ENCODE measurements at places on chromosomes 1 and 21.

DNA sequence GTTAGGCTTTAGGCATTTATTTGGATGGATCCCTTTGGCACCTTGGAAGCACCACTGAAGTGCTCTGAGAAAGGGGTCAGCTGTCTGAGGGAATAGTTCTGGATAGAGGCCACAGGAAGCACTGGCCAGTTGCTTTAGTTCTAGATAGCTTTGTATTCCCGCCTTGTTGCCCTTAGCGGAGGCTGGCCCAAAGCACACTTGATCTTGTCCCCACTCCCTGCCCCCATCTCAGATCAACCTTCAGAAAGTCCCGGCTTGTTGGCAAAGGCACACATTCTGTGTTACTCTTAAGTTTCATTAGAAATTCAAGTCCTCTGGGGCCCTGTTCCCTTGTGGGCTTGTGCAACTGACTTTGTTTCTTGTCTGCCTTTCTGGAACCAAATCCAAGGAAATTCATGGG lies 15.2 kb upstream of the NBL1 start:
- no peak for DNase-seq

DNA sequence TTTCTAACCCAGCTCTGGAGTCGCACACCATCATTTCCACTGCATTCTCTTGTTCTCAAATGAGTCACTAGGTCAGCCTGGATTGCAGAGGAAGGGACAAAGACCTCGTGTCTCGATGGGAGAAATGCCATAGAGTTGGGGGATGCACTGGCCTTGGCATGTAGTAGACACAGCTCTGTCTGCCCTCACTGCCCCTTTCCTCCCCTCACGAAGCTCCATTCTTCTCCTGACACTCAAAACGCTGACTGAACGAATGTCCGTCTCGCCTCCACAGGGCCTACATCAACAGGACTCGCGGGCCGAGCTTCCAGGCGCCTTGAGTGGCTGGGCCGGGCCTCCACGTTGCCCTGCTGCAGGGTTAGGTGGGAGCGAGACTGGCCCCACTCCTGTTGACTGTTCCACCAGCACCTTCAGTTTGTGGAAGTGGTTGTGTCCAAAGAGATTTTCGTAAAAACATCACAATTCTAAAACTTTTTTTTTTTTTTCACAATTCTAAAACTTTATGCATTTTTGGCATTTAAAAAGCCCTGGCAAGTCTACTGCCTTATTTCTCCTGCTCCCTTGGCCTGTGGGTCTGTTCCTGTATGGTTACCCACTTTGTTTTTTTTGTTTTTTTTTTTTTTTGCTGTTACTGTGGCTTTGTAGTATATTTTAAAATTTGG lies 18.8 kb downstream of the PKNOX1 start:
- no peak for DNase-seq

DNA sequence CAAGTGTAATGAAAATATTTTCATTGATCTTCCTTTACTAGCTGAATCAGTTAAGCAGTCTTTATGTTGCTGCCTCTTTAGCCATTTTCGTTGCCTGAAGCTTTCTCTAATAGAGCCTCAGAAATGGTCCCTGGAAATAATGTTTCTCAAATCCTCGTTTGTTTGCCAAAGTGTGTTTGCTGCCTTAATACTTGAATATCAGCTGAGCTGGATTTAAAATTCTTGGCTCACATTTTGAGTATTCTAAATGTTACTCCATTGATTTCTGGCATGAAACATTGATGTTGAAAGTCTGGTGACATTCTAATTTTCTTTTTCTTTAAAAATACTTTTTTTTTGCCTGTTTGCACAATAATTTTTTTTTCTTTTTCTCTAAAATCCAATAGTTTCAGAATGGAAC lies 84.6 kb upstream of the SERBP1 start:
- DNase-seq = no peak

- DNase-seq = no peak
Measured at GRCh38 chr1:157893686-157894085, 52.1 kb upstream of the CD5L start.

DNA sequence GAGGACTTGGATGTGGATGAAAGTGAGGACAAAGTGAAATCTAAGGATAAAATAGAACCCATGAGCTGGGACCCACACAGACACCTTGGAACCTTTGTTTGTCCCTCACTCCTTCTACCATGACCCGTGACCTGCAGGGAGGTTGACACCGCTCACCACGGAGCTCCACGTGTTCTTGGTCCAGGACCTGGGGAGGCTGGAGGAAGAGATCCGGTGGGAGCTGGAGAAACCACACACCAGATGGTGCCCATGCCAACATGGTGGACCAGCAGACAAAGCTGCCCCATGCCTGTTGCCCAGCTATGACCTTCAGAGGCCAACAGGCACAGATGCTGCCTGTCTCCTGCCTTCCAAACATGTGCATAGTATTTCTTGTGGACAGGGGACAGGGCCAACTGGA lies 721.9 kb downstream of the PTPRU start:
- DNase-seq = peak; percentile 6

GRCh38 chr1:111834956-111835355 lies 79.3 kb downstream of the DDX20 start:
- no peak for DNase-seq

DNA sequence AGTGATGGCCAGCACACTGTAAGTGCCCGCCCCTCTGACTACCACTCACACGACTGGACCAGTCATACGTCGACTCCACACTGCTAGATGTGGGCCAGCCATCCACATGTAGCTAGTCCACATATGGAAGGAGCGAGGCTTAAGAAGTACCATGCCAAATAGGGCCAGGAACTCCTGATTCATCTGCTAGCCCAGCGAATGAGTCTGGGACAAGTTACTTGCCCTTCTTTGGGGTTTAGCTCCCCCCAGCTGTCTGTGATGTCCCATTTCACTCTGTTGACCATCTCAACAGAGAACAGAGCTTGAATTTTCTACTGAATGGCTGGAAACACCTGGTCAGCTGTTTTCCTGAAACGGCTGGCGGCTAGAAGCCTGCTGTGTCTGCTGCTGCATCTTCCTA lies 5.8 kb downstream of the CSRP1 start:
- no peak for DNase-seq

DNA sequence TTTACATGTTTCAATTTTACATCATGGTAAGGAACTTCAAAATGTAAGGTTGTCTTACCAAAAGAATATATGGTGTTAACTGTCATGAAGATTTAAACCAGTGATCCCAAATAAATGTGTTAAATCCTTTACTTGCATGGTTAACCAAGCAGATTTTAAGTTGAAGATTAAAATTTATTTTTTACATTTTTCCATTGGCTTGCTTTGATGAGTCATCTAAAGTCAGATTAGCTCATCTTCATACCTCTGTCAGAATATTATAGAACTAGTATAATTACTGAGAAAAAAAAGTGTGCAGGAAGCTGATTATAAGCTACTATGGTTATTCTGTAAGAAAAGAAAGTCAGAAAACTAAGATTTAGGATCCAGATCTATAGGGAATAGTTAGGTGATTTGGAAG lies 95.3 kb upstream of the DPH5 start:
- DNase-seq = no peak

- DNase-seq = no peak
Measured at GRCh38 chr1:100213141-100213540, 35.1 kb upstream of the LRRC39 start.

DNA sequence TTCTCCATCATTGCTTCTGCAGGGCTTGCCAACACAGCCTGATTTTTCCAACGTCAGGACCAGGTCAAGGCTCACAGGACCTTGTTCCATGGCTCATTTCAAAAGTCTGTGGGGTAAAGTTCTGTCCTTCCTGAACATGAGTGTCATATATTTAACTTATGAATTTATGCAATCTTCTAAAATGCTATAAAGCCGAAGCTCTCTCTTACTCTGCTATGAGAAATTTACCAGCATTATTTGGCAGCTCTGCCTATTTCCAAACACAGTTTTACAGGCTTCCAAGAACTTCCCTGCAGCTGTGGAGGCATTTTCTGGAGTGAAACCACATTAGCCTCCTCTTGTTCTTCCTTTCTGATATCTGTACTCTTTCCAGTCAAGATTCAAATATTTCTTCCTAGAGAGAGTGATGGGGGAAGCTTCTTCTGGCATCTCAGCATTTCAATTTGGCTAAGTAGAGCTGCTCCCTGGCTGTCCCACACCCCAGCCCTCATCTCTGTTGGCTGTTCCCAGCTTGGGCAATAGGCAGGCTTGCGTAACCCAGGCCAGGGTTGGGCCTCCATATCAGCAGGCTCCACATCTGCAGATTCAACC lies 15.6 kb upstream of the HMGCS2 start:
- DNase-seq = no peak

DNA sequence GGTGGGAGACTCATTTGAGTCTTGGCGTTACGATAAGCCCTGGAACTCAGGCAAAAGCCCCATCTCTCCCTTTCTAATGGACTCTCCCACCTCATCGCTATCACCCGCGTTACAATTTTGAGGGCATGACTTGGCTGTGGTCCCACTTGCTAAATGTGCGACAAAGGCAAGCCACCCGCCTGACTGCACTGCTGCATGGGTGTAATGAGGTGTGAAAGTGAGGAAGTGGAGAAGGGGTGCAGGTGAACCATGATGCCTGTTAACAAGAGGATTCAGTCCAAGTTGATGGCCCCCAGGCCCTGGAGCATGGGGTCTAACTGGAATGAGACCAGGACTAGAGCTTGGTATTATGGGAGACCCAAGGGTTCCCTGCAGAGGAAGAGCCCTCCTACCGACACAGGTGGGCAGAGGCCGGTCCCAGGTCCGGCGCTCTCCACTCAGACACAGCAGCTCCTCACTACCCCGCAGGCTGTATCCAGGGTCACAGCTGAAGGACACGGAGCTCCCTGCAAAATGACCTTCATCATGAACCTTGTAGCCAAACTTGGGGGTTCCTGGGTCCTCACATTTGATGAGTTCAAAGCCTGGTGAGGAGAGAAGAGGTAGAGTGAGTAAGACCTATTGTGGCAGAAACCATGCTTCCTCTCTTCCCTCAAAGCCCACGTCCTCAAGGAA lies 165.4 kb upstream of the HMGB4 start:
- DNase-seq = no peak

DNA sequence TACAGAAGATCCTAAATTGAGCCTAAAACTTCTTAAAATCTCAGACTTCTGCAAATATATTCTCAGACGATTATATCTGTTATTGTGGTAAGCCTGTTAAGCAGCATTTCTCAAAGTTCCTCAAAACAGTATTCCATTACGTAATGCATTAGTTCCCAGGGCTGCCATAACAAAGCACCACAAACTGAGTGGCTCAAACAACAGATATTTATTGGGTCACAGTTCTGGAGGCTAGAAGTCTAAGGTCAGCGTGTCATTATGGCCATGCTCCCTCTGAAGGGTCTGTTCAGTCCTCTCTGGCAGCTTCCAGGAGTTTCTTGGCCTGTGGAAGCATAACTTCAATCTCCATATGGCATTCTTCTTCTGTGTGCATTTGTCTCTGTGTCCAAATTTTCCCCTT lies 103.5 kb upstream of the ST6GALNAC5 start:
- DNase-seq = no peak

DNA sequence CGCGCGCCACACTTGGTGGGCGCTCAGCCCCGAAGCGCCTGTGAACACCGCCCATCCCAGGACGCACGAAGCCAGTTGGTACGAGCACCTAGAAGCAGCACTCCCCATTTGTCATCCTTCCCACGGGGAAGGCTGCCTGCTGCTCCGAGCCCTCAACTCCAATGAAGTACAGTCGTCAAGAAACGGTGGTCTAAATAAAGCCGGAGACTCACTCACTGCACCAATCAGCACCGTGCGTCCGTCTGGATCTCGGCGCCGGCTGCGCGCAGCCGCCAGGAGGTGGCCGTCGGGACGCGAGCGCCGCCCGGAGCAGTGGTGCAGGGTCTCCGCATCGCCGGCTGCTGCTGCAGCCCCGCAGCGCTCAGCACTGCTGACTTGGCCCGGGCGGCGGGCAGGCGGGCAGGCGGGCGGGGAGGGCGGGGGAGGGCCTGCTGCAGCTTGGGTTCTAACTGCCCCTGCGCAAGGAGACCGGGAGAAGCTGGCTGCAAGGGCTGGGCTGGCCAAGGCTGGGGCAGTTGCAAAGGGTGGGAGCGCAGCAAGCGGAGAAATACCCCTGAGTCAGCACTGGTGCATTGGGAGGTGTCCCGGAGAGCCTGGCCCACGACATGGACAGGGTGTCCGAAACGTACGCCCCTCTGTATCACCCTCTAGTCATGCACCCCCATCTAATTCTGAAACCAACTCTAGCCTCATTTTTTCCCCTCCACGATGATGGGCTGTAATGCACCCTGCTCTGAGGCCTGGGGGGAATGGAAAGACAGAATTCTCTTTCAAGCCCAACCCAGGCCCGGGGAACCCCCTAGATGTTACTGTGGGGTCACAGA lies 35.8 kb upstream of the H6PD start:
- DNase-seq = no peak

DNA sequence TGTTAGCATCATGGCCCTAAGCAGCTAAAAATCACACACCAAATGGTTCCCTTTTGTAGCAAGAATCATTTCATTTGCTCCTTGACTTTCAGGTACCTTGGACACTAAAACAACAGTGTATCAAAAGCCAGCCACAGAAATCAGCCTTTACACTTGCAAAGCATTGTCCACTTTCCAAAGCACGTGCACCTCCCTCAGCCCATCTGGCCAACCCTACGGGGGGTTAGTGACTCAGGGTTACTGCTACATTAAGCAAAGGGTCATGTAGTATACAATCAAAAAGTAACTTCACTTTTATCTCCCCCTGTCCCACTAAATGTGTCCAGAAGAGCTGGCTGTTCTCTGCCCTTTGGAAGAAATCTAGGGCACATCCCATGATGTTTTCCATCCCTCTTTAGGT lies 149.7 kb downstream of the HIVEP3 start:
- no peak for DNase-seq

Data from right forelimb (tissue), 1 donor.